ENCODE measurements at places on chromosomes 1 and 21.

DNA sequence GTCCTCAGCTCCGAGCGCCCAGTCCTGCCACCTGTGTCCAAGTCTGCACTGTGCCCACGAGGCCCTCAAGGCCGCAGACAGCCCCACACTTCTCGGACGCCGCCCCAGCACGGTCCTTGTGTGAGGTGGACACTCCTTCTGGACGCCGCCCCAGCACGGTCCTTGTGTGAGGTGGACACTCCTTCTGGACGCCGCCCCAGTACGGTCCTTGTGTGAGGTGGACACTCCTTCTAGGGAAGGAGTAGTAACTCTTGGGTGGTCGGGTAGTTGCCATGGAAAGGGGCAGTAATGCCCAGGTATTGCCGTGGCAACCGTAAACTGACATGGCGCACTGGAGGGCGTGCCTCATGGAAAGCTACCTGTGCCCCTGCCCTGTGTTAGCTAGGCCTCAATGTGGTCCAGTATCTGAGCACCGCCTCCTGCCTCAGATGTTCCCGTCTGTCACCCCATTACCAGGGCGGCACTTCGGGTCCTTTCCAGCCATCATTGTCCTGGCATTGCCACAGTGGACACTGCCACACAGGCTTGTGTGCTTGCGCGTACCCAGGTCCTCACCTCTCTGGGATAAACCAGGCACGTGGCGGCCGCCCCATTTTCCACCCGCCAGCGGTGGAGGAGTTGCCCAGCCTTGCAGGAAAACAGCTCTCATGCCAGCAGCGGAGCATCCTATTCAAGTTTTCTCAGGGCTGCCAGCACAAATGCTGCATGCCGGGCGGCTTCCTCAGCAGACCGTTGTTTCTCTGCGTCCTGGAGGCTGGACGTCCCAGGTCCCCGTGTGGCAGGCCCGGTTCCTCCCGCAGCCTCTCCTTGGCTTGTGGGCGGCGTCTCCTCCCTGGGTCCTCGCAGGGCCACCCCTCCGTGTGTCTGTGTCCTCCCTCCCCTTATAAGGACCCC lies 40.8 kb upstream of the POFUT2 start:
- peak; percentile 54 for DNase-seq

DNA sequence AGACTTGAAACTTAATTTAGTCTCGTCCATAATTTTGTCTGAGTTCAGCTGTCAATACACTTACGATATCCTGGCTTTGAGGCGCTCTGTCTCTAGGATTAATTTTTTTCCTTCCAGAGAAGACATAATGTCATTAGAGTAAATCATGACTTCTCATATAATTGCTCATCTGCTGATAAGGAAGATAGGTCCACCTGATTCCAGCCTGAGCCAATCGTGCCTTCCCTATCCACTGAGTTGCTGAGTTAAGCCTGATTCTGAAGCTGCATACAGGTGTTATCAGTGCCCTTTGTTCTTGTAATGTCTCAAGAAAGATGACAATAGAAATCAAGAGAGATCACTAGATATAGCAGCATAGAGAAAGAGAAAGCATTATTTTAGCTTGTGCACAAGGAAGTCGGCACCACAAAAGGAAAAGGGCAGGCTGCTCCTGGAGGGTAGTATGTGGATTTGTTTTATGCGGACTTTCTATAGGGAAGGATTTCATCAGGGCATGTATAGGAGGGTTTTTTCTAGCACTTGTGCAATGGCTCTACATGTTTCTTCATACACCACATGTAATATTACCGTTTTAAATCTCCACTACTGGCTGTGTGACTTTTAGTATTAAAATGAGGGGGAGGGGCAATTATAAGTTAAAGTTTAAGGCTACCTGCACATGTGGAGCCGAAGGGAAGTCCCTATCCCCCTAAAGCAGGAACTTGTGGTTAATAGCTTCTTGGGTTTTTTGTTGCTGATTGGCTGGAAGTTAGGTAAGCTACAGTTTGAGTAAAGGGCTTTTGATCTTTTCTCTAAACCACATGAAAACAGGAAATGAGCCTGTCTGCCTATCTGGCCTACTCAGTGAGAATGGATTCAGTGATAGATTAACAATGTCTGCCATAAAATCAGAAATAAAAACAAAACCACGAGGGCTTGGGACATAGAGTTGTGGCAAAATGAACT lies 133.4 kb downstream of the PLPPR5 start:
- DNase-seq, result no peak

DNA sequence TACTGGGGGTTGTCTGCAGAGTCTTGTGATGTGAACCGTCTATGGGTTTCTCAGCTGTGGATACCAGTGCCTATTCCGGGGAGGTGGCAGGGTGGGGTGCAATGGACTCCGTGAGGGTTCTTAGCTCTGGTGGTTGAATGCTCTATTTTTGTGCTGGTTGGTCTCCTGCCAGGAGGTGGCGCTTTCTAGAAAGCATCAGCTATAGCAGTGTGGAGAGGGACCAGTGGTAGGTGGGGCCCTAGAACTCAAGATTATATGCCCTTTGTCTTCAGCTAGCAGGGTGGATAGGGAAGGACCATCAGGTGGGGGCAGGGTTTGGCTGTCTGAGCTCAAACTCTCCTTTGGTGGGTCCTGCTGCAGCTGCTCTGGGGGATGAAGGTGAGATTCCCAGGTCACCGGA lies 127.3 kb upstream of the PLD5 start:
- no peak for DNase-seq

GRCh38 chr1:38370716-38371504 lies 324.3 kb upstream of the POU3F1 start:
- no peak for DNase-seq

DNA sequence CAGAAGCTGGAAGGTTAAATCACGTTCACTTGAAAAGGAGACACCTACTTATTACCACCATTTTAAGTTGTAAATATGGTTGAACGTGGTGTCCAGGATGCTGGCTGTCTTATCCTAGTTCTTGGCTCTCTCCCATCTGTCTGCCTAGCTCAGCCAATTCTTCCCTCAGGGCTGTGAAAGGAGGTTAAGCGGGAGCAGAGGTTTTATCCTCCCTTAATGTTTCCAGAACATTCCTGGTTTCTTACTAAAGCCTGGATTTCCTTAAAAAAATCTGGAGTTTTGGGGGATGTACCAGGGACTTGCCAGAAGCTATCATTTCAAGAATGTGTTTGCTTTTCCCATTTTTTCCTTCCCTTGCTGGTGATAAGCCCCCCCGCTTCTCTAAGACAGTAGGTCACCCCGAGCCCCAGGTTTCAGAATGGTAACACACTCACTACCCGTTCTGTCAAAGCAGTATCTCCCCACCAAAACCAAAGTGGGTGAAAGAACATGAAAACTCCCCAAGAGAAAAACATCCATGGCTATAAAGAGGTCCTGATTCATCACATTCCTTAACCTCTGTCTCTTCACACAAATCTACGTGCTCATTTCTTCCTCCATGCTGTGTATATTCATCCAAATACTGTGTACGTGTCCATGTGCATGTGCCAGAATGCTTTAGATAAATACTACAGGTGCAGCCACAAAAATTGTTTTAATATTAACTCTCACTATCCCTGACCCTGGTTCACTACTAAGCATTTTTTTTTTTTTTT lies 114.7 kb downstream of the MAP3K21 start:
- DNase-seq, result no peak

- DNase-seq, result no peak
These were observed 138.3 kb downstream of the FOXD2 start for GRCh38 chr1:47575855-47576757.

DNA sequence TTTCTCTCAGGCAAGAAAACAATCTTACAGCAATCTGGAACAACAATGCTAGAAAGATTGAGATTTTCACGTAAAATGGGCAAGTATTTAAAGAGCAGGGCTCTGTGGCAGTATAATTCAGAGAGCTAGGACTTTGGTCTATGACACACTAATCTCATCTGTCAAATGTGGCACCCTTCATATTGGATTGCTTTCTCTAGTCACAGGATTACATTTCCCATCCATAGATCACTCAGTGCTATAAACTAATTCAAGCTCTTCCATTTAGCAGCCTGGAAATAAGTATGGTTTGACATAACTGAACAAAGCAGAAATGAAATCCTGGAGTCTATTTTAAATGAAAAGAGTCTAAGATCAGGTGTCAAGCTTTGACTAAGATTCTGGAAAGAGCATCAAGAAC lies 263.1 kb upstream of the TMPRSS15 start:
- DNase-seq, result no peak

- peak; percentile 7 for DNase-seq
These were observed 36.3 kb upstream of the PCBP3 start for GRCh38 chr21:45607021-45607908.

DNA sequence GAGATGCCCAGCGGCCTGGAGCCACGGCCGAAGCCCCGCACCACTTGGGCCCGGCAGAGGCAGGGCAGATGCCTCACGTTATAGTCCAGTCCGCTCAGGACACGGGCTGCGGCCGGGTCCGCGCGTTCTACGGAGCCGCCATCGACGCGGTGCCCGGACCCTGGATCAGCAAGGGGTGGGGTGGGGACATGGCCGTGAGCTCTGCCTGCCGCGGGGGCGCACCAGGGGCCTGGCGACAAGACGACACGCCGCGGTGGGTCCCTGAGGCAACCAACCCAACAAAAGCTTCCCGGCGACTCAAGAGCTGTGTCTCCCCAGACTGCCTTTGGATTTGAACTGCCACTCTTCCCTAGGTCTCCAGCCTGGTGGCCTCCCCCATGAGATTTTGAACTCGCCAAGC lies 211.4 kb upstream of the GREM2 start:
- DNase-seq, result peak; percentile 64

DNA sequence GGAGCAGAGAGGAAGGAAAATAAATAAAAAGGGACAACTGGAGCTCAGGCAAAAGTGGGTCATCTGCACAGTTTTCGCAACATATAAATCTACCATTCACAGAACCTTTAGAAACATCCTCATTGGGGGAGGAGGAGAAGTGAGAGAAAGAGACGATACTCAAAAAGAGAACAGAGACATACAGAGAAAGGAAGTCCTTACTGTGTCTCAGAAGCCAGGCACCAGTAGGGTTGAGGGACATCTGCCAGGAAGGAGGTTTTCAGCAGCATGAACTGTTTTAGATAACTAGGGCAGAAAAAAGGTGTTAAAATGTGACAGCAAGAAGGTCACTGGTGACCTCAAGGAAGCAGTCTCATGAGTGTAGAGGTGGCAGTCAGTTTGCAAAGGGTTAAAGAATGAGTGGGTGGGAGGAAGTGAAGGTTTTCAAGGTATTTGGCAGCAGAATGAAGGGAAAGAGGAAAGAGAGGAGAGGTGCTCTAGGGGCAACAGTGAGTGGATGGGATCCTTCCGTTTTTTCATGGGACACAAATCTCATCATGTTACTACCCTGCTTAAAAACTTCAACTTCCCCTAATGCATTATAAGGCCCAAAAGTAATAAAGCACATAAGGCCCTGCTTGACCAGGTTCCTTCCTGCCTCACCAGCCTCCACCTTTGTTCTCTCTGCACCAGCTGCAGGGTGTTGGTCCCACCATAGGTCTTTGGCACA lies 9.5 kb downstream of the JAK1 start:
- no peak for DNase-seq

GRCh38 chr1:154574716-154575115 lies 7.1 kb downstream of the CHRNB2 start:
- DNase-seq, result no peak

GRCh38 chr1:214438075-214438474 lies 113.3 kb downstream of the PTPN14 start:
- DNase-seq, result no peak

DNA sequence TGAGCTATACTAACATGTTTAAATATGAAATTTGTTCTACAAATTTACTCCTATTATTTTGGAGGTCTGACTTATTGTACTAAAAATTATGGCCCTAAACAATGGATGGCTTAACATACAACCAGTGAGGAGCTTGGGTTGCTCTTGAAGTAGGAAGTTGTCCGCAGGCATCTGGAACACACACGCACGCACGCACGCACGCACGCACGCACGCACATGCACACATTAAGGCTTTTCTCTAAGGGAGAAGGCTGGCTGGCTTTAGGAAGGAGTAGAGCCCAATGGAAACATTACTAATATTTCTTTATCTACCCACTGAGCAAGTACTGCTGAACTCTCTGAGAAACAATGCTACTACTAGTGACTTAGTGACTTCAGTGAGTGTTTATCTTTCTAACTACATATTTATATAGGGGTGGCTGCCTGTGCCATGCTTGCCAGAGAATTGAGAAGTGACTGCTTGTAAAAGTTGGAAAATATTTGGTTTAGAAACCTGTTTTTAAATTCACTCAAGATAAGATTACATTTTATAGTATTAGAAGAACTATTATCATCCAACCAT lies 16.2 kb upstream of the ARHGAP29 start:
- DNase-seq, result no peak

- no peak for DNase-seq
These were observed 15.5 kb downstream of the SMYD3 start for GRCh38 chr1:246491551-246492053.

DNA sequence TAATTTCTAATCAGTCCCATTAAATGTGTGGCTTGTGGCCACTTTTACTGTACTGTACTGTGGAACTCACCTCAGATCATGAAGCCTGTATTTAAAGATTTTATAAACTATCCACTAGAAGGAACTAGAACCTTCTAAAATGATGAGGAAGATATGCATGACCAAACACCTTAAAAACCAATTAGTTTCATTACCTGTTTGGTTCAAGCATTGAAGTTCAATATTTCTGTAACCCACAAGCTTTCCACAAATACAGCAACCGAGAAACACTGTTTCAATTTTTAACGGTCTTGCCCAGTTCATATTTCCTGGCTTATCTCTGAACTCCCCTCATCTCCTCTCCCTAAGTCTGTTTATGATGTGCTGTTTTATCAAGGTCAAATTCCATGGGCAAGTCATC lies 264.3 kb upstream of the PLD5 start:
- no peak for DNase-seq

DNA sequence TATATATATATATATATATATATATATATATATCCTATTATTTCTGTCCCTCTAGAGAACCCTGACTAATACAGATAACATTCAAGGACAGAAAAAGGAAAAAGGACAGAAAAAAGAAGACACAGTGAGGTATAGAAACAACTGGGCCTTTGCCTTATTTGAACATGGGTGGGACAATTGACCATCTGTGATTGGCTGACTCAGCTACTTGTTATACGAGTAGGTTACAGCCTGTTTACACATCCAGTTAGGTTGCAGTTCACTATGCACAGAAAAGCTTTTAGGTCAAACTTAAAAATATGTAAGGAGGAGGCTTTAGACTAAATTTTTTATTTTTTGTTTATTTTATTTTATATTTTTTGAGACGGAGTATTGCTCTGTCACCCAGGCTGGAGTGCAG lies 39.8 kb upstream of the RGS8 start:
- no peak for DNase-seq

DNA sequence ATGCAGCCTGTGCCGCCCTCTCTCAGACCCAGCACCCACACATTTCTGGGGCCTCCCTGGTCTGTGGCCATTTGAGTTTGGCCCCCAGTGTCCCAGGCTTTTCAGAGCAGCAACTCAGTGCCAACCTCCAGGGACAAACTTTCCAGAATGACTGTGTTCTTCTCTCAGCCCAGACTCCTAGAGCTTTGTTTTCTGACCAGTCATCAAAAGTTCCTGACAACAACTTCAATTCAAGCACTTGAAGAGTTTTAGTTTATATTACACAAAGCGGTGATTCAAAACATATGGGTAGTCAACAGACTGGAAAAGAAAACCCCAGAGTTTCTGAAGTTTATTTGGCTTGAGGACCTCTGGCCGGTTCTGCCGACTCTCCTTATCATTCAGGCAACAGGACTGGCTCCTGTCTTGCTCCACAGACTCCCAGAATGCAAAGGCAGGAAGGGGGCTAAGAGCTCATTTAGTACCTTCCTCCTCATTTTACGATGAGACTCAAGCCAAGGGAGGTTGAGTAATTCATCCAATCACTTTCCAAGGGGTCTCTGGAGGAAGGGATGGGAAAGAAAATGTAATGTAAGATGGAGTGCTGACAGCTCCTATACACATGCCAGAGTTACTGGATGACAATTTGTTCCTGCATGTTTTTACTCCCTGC lies 27.0 kb upstream of the TIAM1 start:
- no peak for DNase-seq

Data from kidney (tissue), 22 donors.